ENCODE measurements at places on chromosomes 3 and 15.

DNA sequence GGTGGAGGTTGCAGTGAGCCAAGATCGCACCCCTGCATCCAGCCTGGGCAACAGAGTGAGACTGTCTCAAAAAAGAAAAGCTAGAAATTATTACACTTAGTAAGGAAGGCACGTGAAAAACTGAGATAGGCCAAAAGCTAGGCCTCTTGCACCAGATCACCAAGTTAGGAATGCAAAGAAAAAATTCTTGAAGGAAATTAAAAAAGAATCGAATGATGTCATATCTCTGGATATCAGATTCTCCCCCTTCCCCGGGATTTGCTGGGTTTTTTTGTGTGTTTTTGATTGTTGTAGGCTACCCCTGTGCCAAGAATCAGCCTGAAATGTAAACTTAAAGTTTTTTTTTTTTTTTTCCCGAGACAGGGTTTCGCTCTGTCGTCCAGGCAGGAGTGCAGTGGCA, 17.4 kb downstream of the PTPN23 start:
- no peak for DNase-seq

DNA sequence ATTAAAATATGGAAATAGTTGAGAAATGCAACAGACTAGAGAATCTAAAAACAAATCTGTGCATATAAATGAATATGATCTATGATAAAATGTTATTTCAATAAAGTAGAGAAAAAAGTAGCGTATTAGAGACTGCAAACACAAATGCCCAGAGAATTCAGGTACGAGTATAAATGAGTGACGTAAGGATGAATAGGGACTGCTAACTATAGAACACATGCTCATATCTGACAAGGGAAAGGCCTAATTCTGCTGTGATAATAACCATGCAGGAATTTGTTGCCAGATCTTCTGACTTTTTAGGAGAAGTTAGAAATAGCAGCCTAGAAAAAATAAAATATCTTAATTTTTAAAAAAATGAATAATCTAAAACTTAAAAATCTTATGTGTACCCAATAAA, 73.1 kb downstream of the ESYT3 start:
- DNase-seq = no peak

GRCh38 chr15:54033356-54033860, 55.2 kb downstream of the UNC13C start:
- DNase-seq = no peak

GRCh38 chr15:25249236-25250010, 189.4 kb downstream of the UBE3A start:
- DNase-seq = no peak

GRCh38 chr15:57337868-57338411, 38.4 kb upstream of the CGNL1 start:
- DNase-seq = no peak

DNA sequence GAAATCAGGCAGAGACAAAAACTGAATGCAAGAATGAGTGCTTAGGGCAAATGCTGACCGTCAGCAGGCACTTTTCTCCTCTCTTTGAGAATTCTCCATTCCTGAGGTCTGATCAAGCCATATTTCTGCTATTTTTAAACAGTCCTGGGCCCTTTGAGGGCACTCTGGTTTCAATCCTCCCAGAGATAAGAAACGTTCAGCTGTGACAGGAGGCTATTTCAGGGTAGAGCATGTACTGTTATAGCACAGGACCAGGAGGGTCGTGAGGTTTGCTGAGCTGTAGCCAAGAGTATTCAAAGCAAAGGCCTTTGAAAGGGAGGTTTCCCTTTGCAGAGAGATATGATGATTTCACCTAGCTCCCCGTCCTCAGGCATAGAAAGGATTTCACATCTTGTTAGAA, 39.6 kb upstream of the PDZRN3 start:
- no peak for DNase-seq

DNA sequence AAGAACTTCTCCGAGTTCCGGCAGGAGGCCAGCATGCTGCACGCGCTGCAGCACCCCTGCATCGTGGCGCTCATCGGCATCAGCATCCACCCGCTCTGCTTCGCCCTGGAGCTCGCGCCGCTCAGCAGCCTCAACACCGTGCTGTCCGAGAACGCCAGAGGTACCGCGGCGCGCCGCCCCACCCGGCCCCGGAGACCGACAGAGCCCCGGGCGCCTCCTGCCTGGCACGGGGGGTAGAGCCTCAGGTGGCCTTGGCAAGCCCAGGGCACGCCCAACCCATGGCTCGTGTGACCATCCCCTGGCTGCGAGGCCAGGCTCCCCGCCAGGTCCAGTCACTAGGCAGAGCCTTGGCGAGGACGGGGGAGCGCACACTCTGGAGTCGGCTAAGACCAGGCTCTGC, 134.1 kb downstream of the LRRK1 start:
- no peak for DNase-seq

GRCh38 chr15:40051616-40052415, 12.8 kb upstream of the SRP14 start:
- no peak for DNase-seq

- no peak for DNase-seq
Observed at GRCh38 chr15:57509126-57509525, 82.6 kb upstream of the MYZAP start.

- no peak for DNase-seq
Observed at GRCh38 chr15:68311464-68311835, 33.9 kb downstream of the FEM1B start.

- no peak for DNase-seq
Observed at GRCh38 chr3:60330107-60330506, 921.1 kb downstream of the FHIT start.

DNA sequence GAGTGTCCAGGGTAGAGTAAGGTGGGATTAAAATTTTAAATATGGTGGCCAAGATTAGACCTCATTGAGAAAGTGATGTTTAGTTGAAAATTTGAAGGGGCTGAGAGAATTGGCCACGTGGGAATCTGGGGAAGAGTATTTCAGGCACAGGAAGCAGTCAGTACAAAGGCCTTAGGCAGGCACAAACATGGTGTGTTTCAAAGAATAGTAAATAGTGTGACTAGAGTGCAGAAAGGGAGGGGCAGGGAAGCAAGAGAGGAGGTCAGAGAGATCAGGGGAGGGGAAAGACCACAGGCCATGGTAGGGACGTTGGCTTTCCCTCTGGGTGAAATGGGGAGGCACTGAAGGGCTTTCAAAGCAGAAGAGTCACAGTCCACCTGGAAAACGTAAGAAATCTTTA, 36.6 kb upstream of the POMGNT2 start:
- DNase-seq = no peak

DNA sequence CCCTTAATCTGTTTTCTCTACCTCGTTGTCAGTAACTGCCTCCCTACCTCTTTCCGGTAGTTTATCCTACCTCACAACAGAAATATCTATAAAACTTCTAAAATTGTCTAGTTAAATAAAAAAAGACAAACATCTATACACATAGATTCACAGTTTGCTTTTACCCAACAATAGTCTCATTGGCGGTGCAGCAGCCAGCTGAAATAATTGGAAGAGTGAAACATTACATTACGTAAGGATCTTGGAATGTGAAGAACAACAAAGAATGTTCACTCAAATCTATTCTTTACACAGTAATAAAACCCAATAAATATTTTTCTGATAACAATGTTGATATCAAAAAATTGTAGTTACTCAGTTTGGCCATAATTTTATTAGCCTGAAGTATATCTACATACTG, 115.5 kb upstream of the ARPP21 start:
- no peak for DNase-seq

DNA sequence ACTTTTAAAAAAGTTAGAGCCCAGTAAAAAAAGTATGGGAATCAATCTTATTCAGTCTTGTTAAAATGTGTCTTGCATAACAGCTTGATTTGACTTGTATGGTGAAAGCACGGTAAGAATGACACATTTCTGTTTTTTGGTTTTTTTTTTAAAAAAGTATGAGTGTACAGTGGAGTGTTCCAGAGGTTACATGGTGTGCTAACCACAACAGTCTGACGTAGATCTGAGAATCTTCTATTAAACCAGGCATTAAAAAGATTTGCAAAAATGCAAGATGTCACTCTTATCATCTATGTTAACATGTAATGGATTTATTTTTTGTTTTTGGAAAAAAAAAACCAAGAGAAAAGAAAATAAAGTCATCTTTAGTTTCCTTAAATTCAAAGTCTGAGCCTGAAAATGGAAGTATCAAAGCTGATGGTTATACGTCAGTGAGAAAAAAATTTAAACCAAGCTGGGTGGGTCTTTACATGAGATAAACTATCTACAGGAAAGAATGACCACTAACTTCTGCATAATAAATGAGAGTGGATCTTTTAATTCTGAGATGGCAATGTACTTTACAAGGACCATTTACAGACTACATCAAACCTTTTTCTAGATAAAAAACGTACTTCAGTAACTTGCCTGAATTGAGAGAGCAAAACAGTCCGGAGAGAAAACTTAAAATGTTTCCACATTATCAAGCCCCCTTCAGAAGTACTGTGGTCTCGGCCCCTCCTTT, 1.6 kb downstream of the GABPB1 start:
- DNase-seq = no peak

DNA sequence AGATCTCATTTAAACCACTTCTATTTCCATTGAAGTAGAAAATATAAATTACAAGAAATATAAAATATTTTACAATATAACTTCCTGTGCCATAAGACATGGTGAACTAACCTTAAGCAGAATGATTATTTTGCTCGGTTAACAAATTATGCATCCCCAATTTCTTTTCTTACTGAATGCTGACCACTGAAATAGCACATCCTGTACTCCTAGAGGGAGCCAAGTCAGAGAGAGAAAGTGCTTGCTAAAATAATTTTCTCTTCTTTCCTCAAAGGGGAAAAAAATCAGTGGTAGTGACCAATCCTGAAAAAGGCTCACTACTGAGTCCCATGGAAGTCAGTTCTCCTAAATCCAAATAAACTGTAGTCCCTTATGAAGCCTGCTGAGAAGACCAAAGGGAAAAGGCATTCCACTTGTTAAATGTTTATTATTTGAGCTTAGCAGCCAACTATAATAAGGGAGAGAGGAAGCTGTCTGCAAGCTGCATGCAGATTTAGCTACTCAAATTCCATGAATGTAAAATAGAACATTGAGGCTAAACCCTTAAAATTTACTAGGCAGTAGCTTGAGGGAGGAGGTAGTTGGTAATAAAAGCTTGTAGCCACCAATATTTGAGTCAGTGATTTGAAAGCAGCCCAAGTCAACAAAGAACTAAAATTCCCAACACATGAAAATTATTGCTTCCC, 33.1 kb downstream of the CEP152 start:
- DNase-seq = no peak

DNA sequence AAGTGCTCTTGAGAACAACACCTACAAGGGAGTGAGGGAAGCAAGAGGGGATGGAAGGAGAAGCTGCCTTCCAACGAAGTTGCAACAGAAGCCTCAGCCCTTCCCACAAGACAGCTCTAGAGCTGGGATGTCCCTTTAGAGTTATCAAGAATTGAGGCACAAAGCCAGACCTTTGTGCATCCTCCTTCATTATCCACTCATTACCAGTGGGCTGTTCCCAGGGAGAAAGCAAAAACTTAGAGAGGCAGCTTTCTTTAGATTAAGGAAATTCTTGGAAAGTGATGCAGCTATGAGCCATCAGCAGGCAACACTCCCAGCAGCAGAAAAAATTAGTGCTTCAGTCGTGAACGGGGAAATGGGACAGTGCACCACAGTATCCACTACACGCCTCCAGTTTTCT, 10.6 kb upstream of the CD96 start:
- no peak for DNase-seq

DNA sequence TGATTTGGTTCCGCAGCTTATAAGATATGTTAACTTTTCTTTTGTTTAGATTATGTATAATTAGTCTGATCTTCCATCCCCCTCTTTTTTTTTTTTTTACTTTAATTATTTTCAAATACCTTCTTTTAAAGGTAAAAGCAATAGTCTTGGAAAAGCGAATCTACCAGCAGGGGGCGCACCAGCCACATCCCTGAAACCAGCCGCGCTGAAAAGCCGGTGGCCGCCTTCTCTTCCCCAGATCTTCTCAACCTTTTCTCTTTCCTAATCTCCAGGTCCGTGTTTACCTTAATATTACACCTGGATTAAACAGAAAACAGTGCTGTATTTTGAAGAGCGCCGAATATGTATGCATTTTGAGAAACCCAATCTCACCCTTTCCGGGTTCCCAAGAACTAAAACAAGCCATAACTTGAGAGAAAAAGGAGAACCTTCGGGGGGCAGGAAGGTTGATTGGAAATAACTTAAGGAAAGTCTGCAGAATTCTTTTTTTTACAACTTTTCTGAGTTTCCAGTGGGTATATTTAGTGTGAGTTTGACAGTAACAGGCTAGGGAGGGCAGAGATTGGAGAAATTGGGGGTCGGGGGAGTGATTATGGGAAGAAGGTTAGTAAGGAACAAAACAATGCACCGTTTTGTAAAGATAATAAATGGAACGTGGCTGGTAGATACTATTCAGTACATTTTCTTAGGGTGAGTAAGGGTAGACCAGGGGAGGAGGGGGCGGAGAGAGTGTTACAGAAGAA, 2.0 kb upstream of the SOX2 start:
- DNase-seq = no peak

GRCh38 chr3:46065294-46065705, 38.0 kb upstream of the XCR1 start:
- no peak for DNase-seq

- no peak for DNase-seq
Observed at GRCh38 chr3:10702961-10703740, 112.9 kb upstream of the SLC6A11 start.

DNA sequence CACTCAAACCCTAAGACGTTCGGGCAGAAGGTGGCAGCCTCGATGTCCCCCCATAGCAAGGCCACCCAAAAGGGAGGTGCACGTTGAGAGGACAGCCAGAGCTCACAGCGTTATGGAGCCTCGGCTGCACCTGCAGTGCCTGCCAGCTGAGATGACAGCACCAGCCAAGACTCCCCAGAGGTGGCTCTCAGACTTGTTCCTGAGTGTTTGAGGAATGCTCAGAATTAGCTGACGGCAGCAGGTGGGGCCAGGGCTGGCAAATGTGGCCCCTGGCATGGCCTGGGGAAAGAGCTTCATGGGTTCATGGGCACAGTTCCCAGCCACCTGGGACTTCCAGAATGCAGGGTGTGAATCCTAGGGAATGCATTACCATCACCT, 177.8 kb downstream of the KLF13 start:
- no peak for DNase-seq

- no peak for DNase-seq
Observed at GRCh38 chr3:184524981-184525336, 36.6 kb upstream of the EPHB3 start.

- no peak for DNase-seq
Observed at GRCh38 chr3:185931777-185932612, 5.8 kb downstream of the TRA2B start.

DNA sequence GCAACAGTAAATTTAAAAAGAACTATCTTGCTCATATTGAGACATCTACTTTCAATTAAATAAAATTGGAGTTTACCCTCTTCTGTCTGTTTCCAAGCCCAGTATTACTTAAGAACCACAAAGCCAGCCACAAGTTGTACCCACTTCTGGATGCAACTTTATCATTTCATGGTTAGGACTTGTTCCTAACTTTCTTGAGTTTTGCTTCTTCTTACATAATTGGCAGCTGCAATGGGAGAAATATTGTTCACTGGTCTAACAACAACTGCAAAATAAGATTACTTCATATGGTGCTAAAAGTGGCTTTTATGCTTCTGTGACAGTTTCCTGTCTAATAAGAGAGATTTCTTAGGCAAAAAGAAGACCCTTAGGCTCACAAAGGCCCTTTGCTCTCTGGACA, 240.6 kb downstream of the OTOL1 start:
- no peak for DNase-seq

All from esophagus squamous epithelium (tissue), 5 donors.